Activated naive CD4-positive, alpha-beta T cell (primary cell): ENCODE measurements at places on chromosomes 2 and 18.

DNA sequence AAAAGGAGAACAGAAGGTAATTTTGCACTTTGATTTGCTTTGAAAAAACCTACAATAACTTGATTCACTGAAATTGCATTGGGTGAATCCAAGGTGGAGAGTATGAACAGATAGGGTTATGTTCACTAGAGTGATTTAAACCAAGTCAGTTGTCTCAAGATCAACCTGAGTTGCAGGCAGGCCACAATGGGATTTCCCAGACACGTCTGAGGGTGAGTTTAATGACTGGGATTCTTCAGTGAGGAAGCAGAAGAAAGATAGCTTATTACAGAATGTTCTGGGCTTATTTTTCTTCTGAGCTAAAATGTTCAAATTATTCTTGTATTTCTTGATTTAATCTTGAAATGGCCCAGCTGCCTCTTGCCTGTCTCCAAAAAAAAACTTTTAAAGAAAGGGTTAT lies 20.1 kb downstream of the COL4A4 start:
- DNase-seq, result no peak

DNA sequence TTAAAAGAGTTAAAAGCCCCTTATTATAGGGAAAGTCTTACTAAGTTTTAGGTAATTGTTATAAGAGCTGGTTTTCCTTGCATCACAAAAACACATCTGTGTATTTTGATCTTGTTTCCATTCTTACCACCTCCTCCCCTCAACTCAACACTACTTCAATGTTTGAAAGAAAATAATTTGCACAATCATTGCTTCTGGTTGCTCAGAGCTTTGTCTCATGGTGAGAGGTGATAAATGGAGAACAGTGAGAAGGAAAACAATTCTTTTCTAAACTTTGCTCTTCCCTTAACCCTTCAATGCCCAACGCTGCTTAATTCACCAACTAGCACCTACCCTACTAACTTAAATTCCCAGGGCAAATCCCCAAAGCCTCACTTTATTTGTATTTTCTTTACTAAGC lies 268.1 kb upstream of the LINC00305 start:
- no peak for DNase-seq

- no peak for DNase-seq
These were observed 46.3 kb downstream of the MYO7B start for GRCh38 chr2:127581516-127582490.

- no peak for DNase-seq
These were observed 37.9 kb upstream of the GBX2 start for GRCh38 chr2:236205867-236206645.

- DNase-seq, result no peak
These were observed 81.9 kb downstream of the EHBP1 start for GRCh38 chr2:62787386-62787785.

DNA sequence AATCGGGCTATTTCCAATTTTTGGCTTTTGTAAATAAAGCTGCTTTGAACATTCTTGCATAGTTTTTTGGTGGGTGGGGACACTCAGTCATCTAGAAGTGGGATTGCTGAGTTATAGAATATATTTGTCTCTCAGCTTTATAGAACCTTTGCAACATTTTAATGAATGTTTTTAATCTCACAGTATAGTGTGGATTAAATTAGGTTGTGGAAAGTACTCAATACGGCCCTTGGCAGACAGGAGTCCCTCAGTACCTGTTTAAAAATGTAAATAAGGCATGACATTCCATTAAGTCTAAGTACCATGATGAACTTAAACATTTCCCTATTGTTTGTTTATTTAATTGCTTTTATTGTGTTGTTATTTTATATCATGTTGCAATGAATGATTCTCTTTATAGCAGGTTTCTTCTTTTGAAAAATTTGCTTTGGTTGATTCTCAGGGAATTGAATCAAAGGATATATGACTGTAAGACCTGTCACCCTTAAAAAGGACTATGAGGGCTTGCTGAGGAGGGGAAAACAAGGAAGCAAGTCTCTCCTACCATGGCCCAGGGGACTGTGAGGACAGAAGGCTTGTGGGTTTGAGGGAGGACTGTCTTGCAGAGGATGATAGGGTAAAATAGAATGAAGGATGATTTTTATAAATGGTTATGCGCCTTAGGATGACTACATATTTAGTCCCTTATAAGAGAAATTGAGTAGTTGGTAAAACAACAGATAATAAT lies 165.1 kb downstream of the RPIA start:
- no peak for DNase-seq

GRCh38 chr2:52365946-52366345 lies 1334.0 kb upstream of the NRXN1 start:
- DNase-seq, result no peak

DNA sequence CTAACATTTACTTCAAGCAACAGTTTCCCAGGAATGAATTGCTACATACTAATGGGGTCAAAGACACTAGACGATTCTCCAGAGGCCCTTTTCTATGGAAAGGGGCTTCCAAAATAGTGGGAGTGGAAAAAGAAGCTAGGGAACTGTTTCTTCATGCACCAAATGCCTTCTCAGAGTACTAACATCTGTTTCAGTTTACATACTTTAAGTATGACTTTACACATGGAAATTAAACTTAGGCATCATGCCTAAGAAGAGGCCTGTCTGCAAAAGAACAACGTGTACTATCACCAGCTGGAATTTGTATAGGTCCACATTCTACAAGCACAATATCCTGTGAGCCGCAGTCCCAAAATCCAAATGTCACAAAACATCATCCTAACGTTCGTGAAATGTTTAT lies 29.4 kb upstream of the WDR75 start:
- DNase-seq, result no peak

DNA sequence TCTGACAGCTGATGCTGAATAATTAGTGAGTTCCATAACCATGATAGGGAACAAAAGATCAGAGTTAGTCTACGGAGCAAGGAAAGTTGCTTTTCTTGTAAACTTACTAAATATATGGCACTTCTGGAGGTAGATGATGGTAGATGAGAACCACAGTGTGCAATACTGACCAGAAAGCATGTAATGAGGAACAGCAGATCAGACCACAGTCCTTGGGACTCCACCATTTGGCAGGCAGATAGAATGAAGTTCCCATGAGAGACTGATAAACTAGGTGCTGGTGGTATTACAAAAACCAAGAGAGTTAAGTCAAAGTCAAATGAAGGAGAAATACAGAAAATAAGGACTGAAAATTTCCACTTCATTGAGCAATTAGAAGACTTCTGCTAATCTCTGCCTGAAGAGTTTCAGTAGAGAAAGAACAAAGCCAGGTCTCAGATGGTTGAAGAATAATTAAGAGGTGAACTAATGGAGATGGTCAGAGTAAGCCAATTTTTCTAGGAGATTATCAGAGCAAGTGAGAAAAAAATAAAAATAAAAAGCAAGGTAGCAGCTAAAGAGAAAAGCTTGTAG lies 10.4 kb downstream of the CERKL start:
- no peak for DNase-seq

GRCh38 chr18:79528316-79528695 lies 132.6 kb downstream of the NFATC1 start:
- no peak for DNase-seq

DNA sequence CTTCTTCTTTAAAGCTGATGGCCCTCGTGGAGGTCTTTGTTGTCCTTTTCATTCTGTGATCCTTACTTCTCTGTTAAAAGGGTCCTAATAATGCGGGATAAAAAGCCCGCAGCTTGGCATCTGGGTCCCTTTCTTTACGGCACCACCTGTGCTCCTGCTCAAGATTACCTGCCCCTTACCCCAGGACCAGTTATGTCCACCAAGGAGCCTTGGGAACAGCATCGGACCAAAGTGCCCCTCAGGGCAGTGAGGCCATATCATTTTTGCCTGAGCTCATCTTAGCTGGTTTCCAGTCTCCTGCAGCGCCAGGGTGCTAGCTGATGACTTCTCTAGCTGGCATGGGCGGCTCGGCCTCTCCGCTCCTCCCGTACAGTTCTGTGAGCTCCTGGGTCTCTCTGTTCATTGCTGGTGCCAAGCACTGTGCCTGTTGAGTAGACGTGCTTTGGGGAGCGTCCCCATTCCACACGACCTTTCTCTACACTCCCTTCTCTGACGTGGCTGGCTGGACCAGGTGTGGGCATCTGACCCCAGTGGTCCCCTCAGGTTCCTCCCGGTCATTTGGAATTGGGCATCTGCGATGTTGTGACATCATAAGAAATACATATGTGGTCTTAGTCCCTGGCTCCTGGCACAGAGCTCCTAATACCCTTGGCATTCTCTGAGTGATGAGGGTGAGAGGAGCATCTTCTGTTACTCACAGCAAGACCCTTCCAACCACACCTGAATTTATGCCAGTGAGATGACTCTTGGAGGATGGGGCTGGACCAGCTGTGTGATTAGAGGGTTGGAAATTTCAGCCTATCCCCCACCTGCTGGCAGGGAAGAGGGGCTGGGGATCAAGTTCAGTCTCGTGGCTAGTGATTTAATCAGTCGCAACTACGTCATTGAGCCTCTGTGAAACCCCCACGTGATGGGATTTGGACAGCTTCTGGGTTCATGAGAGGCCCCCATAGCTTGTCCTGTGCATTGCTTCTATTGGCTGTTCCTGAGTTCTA lies 134.2 kb upstream of the HS6ST1 start:
- no peak for DNase-seq

- DNase-seq, result no peak
These were observed 240.2 kb downstream of the KCNS3 start for GRCh38 chr2:18118703-18119102.
